ENCODE measurements at places on chromosomes 6 and 20.

- DNase-seq = no peak
Measured at GRCh38 chr6:36893976-36894932, 8.5 kb downstream of the C6orf89 start.

DNA sequence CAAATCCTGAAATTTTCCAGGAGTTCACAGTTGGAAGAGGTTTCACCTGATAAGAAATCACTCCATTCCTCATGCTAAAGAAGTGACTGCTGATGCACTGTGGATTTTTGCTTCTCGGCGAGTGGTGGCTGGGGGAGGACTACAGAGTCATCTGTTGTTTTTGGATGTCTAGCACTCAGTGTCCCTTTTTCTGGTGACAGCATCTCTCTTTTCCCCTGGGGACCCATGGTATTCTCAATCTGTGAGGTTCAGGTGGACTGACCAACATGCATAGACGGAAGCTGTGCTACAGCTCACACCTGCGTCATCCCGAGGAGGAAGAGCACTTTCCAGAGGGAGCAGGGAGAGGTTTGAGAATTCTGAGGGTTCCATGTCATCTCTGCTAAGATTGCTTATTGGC lies 42.7 kb upstream of the ZNF831 start:
- DNase-seq = no peak

DNA sequence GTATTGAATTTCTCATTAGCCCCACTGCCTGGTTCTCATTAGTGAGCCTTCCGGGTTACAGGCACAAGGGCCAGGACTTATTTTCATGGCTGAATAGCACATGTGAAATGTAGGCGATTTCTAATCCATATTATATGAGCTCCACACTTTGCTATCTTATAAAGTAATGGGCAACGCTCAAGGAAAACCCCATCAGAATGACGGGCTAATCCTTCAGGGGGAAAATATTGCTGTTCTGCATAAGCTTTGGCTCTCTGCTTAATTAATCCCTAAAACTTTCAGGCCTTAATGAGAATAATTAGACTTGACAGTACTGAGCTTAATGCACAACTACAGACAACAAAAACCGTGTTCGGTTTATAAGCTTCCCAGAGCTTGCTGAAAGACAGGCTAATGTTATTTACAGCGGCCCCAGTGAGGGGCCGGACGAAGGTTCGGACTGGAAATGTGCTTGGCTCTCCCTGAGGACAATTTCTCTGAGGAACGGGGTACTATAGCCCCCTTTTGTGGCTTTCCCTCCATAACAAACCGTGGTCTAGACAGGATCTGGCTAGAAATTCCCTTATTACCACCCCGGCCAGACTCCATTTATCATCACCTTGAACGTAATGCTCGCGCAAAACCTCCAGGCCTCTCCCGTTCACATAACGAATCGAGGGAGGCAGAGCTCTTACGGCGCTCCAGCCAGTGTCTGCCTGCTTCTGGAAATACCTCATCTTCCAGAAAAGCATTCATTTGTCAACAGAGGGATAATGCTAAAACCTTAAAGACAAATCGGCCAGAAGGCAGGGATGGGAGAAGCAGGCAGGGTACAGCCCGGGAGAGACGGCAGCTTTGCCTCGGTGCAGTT lies 164.5 kb downstream of the CD83 start:
- no peak for DNase-seq

GRCh38 chr6:19999319-20000191 lies 162.4 kb downstream of the ID4 start:
- no peak for DNase-seq

GRCh38 chr6:44494011-44494501 lies 106.5 kb downstream of the CDC5L start:
- DNase-seq = no peak

DNA sequence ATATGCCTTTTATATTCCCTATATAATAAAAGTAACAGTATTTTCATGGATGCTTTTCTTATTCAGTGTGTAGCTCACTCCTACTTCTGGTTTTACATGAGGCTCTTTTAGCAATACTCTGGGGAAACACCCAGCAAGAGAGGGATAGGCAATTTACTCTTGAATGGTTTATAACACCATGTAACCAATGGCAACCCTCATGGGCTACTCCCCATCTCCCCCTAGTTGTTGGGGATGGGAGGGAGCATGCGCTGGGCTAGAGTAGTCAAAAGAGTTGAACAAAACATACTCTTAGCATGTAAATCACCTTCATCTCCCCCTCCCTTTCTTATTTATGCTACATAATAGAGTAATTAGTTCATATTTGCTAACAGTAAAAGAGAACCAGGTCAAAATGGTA lies 140.1 kb upstream of the LRFN2 start:
- no peak for DNase-seq

GRCh38 chr6:137341681-137342195 lies 122.6 kb upstream of the IFNGR1 start:
- DNase-seq = peak; percentile 44

- no peak for DNase-seq
Measured at GRCh38 chr6:67345946-67346345, 1289.1 kb upstream of the ADGRB3 start.

DNA sequence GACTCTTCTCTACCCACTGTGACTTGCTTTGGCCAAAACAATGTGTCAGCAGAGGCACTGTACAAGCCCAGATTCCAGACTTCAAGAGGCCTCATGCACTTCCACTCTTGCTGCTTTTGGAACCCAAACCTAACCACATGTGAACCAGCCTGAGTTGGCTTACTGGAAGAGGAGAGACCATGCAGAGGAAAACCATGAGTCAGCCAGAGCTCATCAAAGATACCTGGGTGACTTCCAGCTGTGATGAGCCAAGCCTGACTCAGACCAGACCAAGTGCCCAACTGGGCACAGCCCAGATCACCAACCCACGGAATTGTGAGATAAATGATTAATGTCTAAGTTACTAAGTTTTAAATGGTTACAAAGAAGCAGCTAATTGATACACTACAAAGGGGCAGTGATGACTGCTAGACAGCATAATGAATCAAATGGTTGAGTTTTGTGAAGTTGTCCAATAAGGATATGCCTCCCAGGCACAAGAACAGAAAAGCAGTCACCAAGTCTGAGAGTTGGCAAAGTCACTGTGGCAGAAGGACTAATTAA lies 16.2 kb upstream of the BEND6 start:
- DNase-seq = no peak

DNA sequence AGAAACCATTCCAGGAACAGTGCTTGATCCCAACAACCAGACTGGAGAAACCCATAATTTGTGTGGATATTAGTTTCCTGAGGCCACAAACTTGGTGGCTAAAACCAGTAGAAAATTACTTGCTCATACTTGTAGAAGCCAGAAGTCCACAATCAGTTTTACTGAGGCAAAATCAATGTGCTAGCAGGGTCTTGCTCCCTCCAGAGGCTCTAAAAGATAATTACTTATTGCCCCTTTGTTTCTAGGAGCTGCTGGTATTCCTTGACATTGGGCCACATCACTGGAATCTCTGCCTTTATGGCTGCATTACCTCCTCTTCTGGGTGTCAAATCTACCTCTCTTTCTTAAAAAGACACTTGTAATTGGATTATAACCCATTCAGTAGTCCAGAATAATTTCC lies 142.2 kb upstream of the SAMD5 start:
- no peak for DNase-seq
